Thymus (tissue), 14 donors: ENCODE measurements at places on chromosomes 6 and 20.

- DNase-seq, result no peak
These were observed 10.8 kb upstream of the ANKRD60 start for GRCh38 chr20:58239216-58239615.

- DNase-seq, result no peak
These were observed 58.4 kb downstream of the PPP1R14C start for GRCh38 chr6:150201285-150201684.

- no peak for DNase-seq
These were observed 72.8 kb upstream of the PMEPA1 start for GRCh38 chr20:57782631-57783041.

DNA sequence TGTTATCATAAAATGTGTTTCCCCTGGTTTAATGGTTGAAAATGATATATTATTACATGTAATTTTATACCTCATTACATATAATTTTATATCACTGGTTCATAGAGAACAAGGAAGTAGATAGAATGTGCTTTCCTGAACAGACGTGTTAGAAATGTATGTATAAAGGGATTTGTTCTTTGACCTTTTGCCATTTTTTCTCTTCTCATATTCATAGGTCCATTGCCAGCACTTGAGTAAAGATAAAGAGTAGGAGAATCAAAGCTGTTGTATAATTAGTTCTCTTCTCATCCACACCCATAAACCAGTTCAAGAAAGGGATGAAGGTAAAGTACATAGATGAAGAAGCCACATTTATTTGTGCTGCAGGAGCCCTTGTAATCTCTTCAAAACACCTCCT is 46.7 kb downstream of the RNF217 start:
- no peak for DNase-seq
